ENCODE measurements at places on chromosomes 3 and 15.

DNA sequence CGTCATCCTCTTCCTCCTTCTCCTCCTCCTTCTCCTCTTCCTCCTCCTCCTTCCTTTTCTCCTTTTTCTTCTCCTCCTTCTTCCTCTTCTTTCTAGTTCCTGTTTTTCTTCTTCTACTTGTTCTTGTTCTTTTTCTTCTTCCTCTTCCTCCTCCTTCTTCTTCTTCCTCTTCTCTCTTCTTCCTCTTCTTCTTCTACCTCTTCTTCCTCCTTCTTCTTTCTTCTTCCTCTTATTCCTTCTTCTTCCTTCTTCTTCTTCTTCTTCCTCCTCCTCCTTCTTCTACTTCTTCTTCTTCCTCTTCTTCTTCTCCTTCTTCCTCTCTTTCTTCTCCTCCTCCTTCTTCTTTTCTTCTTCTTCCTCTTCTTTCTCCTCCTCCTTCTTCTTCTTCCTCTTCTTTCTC lies 310.2 kb upstream of the LMCD1 start:
- no peak for DNase-seq

GRCh38 chr15:74386496-74387140 lies 19.2 kb upstream of the CYP11A1 start:
- DNase-seq, result no peak

DNA sequence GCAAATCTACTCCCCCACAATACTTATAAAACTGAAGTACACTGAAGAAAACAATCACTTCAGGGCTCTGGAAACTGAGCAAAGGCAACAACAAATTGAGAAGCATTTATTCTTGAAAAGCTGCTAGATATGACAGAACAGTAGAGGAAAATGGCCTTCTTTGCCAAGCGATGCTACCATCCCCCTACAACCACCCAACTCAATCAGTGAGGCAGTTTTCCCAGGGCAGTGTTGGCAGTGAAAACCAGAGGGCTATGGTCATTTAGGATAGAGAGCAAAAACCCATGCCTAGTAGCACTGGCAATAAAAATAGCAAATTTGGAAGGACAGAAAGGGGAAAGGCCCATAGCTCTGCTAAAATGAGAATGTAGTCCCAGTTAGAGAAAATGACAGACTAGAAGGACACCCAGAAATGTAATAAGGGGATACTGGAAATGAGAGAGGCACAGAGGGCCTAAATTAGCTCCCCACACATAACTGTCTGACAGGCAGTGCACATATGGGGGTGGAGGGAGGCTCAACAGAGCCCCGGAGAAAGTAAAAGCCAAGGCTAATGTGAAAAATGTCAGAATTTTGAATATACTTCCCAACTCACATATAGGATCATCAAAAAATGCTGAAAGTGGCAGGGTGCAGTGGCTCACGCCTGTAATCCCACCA lies 143.5 kb downstream of the GSK3B start:
- no peak for DNase-seq

- no peak for DNase-seq
Measured at GRCh38 chr3:14374444-14374883, 27.9 kb upstream of the SLC6A6 start.

GRCh38 chr3:152350139-152350538 lies 81.4 kb downstream of the MBNL1 start:
- peak; percentile 25 for DNase-seq

GRCh38 chr15:69631978-69632377 lies 179.4 kb downstream of the RPLP1 start:
- DNase-seq, result no peak

- DNase-seq, result no peak
Measured at GRCh38 chr15:31150732-31151231, 49.3 kb upstream of the TRPM1 start.

- DNase-seq, result peak; percentile 6
Measured at GRCh38 chr15:77354063-77354462, 65.8 kb downstream of the PEAK1 start.

- DNase-seq, result no peak
Measured at GRCh38 chr3:126305427-126305826, 51.8 kb downstream of the KLF15 start.

GRCh38 chr15:70440416-70441138 lies 322.8 kb downstream of the UACA start:
- no peak for DNase-seq

GRCh38 chr3:198071602-198072287 lies 111.7 kb downstream of the LMLN start:
- DNase-seq, result peak; percentile 88

DNA sequence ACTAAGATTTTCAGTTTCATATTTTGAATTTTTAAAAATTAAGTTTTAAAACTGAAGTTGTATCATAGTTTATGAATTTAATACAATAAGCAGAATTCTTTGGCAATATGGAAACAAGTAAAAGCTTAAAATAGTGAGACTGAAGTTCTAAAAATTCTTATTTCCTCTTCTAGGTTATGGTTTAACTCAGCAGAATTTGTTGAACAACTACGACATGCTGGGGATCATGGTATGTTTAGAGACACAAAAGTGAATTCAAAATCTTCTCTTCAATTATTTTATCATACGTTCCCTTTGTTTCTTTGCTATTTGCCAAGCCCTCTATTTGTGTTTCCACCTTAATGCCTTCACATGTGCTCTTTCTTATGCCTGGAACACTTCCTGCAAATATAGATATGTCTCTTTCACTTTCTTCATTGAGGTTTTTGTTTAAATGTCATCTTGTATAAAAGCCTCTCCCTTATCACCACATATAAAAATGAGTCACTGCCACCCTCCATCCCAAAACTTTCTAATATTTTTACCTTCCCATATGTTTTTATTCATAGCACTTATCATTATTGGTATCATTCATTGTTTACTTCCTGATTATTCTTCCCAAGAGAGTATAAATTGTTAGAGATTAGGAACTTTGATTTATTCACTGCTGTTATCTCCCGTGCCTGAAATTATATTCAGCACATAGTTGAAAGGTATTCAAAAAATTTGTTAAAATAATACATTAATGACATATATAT lies 6.4 kb downstream of the SUCNR1 start:
- no peak for DNase-seq

DNA sequence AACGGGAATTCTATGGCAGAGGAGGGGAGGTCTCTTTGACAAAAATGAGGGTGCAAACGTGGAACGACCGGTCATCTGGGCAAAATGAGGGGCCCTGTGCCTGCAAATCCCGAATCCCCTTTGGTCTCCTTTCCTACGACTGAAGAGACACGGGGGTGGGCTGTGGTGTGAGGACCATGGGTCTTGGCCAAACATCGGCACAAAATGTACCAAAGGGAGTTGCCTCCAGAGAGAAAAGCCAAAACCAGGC lies 498 bp downstream of the ZNF280D start:
- no peak for DNase-seq

DNA sequence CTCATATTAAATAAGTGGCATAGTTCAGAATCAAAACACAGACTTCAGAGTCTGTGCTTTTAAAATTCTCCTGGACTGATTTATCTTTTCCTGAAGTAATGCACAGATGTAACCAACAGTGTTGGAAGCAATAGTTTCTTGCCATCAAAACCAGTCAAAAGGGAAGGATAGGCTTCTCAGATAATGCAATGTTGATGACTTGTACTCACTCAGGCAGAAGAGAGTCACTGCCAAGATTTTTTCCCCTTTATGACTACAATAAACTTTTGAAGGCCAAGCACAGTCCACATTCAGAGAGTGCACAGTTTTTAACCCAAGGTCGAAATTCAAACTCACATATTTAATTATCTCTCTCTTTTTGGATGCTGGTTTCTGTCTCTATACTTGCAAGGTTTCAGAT lies 305.0 kb upstream of the SGO1 start:
- no peak for DNase-seq

DNA sequence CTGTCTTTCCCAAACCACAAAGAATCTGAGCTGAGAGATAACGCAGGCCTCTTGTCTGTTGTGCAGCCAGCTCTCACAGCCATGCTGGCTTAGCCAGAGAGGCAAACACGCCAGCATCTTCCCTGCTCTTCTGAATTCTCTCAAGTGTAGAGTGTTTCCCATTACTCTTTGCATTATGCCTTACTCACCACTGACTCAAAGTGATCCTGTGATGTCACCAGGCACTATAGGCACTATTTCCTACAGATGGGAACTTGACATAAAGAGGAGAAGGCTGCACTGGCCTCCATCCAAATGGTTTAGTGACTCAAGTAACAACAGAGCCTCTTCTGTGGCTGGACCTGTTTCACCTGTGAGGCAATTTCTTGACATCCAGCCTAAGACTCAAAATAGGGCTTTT lies 44.4 kb downstream of the PDZRN3 start:
- peak; percentile 99 for DNase-seq

DNA sequence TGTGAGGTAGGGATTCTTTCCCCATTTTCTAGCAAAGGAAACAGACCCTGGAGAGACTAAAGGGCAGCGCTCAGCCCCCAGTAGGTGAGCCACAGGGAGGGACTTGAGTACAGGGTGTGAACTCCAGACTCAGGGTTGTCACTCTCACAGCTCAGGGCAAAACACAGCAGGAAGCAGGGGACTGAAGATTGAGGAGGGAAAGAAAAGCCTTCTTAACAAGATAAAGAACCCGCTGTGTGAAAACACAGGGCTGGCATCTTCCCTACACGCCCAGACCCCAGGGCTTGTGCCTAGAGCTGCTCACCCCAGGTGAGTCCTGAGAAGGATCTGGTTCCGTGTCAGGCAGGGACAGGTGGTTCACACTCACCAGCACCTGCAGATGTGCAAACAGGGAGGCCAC lies 59.6 kb downstream of the ABTB1 start:
- DNase-seq, result no peak

- peak; percentile 19 for DNase-seq
Measured at GRCh38 chr3:152176241-152176640, 92.5 kb upstream of the MBNL1 start.

DNA sequence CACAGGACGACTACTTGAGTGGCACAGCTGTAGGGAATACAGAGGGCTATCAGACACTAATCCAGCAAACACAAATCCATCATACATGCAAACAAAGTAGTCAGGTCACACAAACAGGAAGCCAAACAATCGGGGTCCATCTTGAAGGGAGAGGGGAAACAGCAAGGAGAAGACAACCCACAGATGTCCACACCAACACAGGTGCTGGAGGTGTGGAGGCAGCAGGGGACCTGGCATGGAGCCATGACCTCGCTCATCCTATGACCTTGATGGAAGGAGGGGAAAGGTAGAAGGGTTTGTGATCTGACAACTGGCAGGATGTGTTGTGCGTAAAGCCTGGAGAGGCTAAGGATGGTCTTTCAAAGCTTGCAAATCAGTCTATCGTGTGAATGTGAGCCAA lies 39.9 kb upstream of the SKOR1 start:
- DNase-seq, result no peak

- no peak for DNase-seq
Measured at GRCh38 chr3:189519458-189519857, 111.7 kb upstream of the TP63 start.

- no peak for DNase-seq
Measured at GRCh38 chr3:110430146-110430545, 641.5 kb upstream of the NECTIN3 start.

- no peak for DNase-seq
Measured at GRCh38 chr3:7847021-7847420, 654.6 kb upstream of the LMCD1 start.

GRCh38 chr15:35071106-35071505 lies 14.0 kb downstream of the NANOGP8 start:
- no peak for DNase-seq

DNA sequence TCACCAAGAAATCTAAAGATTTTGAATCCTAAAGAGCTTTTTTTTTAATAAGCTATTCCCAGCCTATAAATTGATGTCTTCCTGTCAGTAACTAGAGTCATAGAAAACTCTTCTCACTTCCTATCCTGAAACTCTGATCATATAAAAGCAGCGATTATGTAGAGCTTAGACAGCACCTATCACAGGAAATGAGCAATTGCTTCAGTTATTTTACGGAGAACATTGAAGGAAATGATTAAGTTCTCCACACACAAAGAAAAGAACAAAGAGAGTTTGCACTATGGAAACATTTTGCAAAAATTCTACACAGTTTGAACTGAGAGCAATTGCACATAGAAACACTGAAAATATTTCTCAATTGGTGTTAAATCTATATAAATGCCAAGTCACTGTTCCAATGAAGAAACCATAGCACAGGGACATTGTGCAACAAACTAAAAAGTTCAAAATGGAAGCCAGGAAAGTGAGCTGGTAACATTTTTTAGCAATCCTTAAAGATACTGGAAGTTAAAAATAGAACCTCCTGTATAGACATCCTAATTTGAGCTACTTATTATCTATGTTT lies 291.5 kb upstream of the ARHGEF26 start:
- peak; percentile 11 for DNase-seq

DNA sequence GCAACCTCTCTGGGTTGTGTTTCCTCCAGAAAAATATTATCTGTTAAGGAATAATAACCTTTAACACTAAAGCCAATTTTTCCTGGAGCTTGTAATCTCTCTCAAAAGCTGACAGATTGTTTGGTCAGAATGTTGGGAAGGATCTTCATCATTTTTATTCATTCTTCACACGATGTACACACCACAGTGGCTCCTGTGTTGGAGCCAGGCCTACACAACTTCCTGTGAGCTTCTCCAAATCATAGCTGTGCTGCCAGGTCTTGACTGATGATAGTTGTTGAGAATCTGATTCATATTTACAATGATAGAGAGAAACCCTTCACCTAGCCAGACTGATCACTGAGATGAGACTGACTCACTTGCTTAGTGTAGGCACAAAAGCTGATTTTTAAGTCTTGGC lies 151.0 kb upstream of the ROBO2 start:
- no peak for DNase-seq

GRCh38 chr3:182331341-182331740 lies 462.0 kb upstream of the ATP11B start:
- no peak for DNase-seq

GRCh38 chr3:123296261-123296660 lies 94.5 kb downstream of the SEC22A start:
- DNase-seq, result no peak

DNA sequence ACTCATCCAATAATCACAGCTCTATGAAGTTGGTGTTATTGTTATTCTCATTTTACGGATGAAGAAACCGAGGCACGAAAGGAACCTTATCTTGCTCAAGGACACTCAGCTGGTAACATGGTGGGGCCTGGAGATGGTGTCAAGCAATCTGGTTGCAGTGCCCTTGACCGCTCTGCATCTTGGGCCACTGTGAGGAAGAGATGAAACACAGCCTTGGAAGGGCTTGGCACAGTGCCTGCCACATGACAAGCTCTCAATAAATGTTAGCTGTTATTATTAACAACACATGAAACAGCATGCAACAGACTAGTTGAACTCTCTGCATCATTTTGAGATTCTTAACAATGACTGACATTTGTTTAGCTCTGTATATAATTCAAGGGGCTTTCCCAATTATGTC lies 10.1 kb upstream of the ITGA11 start:
- no peak for DNase-seq

All from fibroblast of mammary gland (primary cell).